ENCODE measurements at places on chromosomes 16 and 17. TPM values are rescaled to one million over a fixed set of nuclear protein-coding genes. Genes with fewer than 3 reads are reported as not detected.

The MYH11 gene
- total RNA-seq, result not detected

The TMEM208 gene
- total RNA-seq, result 33.7 TPM

The KRT33A gene
- total RNA-seq, result not detected

The TMEM132E gene
- total RNA-seq, result not detected

The INCA1 gene
- total RNA-seq, result 0.29 TPM

The NOG gene
- 0.63 TPM for total RNA-seq

The DYNLL2 gene
- 30.9 TPM for total RNA-seq

The SLC5A2 gene
- total RNA-seq, result 0.13 TPM

Data from activated CD8-positive, alpha-beta T cell treated with anti-CD3 and anti-CD28 coated beads, Interleukin-2, amount 10 ng/mL, durations not matched to agents 7 days and 5 days (primary cell).